ENCODE measurements at places on chromosomes 12 and 14.

DNA sequence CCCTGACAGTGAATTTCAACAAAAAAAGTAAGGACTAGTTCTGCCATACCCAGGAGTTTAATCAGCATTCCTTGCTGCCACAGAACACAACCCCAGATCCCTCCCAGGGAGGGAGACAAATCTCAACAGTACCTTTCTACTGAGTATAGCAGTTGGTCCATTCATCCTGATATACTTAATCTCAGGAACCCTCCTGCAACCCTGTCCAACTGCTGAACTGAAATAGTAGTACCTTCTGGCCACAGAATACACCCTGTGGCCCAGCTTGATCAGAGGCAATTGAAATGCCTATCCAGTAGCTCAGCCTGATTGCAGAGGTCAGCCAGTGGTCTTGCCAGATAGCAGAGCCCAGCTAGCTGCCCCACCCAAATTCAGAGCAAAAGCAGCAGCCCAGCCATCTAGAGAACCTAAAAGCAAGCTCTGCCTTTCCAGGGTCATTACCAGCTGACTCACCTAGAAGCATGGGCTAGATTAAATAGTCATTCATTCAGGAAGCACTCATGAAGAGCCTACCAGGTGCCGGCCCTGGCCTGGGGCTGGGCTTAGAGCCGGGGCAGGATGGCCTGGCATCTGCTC, 40.0 kb upstream of the RHOJ start:
- DNase-seq: no peak

- no peak for DNase-seq
These were observed 127.4 kb downstream of the KTN1 start for GRCh38 chr14:55707365-55707804.

DNA sequence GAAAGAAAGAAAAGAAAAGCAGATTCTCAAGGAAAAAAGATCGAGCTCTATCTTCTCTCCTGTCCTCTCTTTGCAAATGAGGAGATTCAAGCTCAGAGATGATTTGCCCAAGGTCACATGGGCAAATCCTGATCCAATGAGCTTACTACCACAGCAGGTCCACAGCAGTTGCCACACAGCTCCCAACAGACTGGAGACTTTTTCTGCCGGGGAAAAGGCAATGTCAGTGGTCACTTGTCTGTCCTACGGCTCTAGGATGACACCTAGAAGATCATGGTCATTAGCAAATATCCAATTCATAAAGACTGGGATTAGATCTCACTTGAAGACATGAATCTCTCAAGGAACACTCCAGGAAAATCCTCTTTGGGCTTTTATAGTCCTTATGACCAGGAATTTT, 58.8 kb downstream of the TTC7B start:
- DNase-seq: no peak

DNA sequence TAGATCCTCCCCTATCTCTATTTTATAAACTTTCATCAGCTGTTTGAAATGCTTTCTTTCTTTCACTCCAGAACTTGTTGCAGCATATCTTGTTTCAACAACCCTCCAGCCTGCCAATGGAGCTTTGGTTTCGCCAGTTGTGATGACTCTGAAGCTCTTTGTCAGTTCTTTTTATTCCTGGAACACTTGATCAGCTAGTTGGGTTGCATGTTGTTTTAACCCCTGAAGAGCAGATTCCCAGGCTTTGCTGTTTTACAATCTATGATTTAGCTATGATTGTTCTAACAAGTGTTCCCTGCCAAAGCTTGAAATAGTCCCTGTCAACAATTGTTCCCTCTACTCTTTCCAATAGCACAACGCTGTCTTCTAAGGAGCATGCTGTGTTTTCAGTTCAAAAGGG, 50.6 kb upstream of the FUT8 start:
- DNase-seq: no peak

DNA sequence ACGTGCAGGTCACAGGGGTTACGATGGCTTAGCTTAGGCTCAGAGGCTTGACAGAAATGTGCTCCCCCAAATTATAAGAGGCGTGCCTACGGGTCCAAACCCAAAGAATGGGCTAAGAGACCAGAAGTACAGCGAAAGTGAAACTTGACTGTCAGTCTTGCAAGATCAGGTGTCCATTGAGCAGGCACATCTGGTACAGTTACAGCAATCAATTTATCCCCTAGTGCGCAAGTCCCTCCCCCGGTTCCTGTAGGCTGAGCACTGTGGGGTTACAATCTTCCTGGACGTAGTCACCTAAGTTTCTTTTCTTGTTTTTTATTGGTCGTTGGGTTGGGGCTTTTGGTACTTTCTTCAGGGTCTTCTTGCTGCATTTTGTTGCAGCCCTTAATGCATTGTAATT, 134.2 kb downstream of the UNC79 start:
- DNase-seq: no peak

DNA sequence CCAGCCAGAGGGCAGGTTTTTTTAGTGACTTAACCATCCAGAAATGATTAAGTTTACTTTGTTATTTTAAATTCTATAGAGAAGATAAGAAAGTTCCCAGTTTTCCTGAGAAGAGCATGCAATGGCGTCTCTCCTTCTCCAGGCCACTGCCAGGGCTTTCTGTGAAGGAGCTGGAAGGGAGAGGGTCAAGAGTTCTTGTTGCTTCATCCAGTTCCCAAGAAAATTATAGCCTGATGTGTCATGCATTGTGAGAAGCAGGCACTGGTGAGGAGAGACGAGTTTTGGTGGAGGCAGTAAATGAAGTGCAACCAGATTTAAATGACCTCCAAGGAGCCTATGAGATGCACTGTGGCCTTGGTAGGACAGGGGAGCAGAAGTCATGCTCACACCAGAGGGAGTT, 14.2 kb downstream of the ELK3 start:
- no peak for DNase-seq

Measured in activated T-helper 1 cell treated with anti-CD3 and anti-CD28 coated beads, Interleukin-2, amount 50 U/mL, for 16 hours (primary cell).